ENCODE measurements at places on chromosomes 12 and 14. TPM values are rescaled to one million over a fixed set of nuclear protein-coding genes. Genes with fewer than 3 reads are reported as not detected.

The BIN2 gene
- total RNA-seq: 273 TPM

The LRRK2 gene
- 0.15 TPM for total RNA-seq

The IL22 gene
- not detected for total RNA-seq

The L2HGDH gene
- 3.5 TPM for total RNA-seq

The PTMS gene
- 15.0 TPM for total RNA-seq

The CIDEB gene
- total RNA-seq: 13.2 TPM

The CAPZA3 gene
- not detected for total RNA-seq

The ZNF219 gene
- 5.0 TPM for total RNA-seq

The CDK2 gene
- total RNA-seq: 28.0 TPM

The PLEKHD1 gene
- 0.25 TPM for total RNA-seq

The EPYC gene
- total RNA-seq: not detected

The KRT80 gene
- total RNA-seq: not detected

The FAIM2 gene
- total RNA-seq: 0.10 TPM

The GDF3 gene
- total RNA-seq: not detected

The KLHL33 gene
- total RNA-seq: 0.72 TPM

The RPS6KL1 gene
- 4.5 TPM for total RNA-seq

The LRCOL1 gene
- total RNA-seq: not detected

The LRRC10 gene
- not detected for total RNA-seq

The OAS2 gene
- 82.2 TPM for total RNA-seq

The MYRFL gene
- not detected for total RNA-seq

The GLT8D2 gene
- total RNA-seq: not detected

The SERPINA9 gene
- not detected for total RNA-seq

The RFLNA gene
- not detected for total RNA-seq

The PCNX4 gene
- 34.7 TPM for total RNA-seq

The RD3L gene
- total RNA-seq: not detected

The DUSP16 gene
- 108 TPM for total RNA-seq

The RNASE7 gene
- not detected for total RNA-seq

The IGF1 gene
- total RNA-seq: not detected

The WNT1 gene
- total RNA-seq: 0.62 TPM

The CDCA3 gene
- total RNA-seq: 1.9 TPM

The BDKRB1 gene
- not detected for total RNA-seq

The SUPT16H gene
- 49.7 TPM for total RNA-seq

The CERS5 gene
- total RNA-seq: 61.9 TPM

The UNC79 gene
- not detected for total RNA-seq

The MOK gene
- total RNA-seq: 1.0 TPM

The FMNL3 gene
- total RNA-seq: 21.4 TPM

The CLEC6A gene
- not detected for total RNA-seq

The ADAM21 gene
- not detected for total RNA-seq

The ASB2 gene
- 0.96 TPM for total RNA-seq

The PLEKHG7 gene
- total RNA-seq: 0.89 TPM

The NT5DC3 gene
- total RNA-seq: 4.7 TPM

The SLC25A47 gene
- not detected for total RNA-seq

The ZNF891 gene
- total RNA-seq: 3.0 TPM

The TMEM233 gene
- not detected for total RNA-seq

The DRAM1 gene
- 3.5 TPM for total RNA-seq

The TTC6 gene
- not detected for total RNA-seq

The TAS2R31 gene
- total RNA-seq: 4.2 TPM

The MCRS1 gene
- total RNA-seq: 72.8 TPM

The AHNAK2 gene
- not detected for total RNA-seq

The GCN1 gene
- 115 TPM for total RNA-seq

The GYS2 gene
- not detected for total RNA-seq

The HPD gene
- total RNA-seq: not detected

The TCL1B gene
- total RNA-seq: not detected

The ACSS3 gene
- total RNA-seq: not detected

The HNF1A gene
- not detected for total RNA-seq

Data from CD4-positive, CD25-positive, alpha-beta regulatory T cell (primary cell).